Activated T-helper 1 cell treated with anti-CD3 and anti-CD28 coated beads, Interleukin-2, amount 50 U/mL, for 16 hours (primary cell): ENCODE measurements at places on chromosomes 7 and 10.
A peak's percentile ranks its signal among the peaks of the same experiment; 100 is the strongest.

DNA sequence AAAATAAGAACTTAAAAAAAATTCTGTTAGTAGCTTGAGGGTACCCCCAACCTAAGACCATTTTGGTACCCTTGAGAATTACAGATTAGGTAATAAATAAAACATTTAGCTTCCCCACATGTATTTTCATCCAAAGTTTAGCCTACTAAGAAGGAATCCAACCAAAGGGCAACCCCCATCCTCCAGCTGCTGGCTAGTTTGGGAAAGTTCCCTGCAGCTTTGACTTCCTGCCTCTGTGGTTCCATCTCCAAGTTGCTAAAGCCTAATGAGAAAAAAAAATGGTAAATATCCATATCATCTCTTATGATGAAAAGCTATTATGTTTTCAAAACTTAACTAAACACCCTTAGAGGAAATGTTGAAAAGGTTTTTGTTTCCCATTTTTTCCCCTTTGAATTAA lies 547.2 kb downstream of the ANKRD7 start:
- DNase-seq, result no peak

DNA sequence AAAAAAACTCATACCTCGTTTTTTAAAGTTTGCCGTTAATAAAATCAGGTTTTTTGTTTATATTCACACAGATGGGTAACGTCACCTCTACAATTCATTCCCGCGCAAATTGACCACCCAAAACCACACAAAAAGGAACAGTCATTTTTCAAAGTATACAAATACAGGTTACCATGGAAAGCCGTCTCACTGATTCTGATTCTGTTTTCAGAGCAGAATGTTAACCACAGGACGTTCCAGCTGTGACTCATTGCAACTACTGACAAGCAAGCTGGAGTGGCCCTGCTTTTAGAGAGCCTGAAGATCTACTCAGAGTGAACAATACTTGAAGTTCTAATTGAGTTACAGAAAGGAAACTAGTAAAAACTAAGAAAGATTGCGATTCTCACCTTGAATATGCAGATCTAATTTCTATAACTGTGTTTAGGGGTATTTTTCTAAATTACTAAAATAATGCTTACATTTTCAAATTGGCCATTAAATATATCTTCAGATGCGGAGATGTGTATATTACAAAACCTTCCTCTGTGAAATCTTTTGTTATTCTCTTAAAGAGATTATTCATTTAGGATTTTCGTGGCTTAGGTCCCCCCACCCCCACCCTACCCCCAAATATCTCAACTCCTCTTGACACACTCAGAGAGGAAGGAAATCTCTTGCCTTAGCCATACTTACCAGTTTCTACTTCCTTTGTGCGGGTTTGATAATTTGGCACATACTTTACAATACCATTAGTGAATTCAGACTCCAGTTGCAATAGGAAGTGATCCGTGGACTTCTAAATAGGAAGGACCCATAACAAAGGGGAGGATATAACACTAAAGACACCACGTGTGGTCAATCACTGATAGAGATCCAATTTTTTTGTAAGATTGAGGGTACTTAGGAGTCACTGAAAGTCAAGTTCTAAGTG lies 106.0 kb downstream of the CUBN start:
- DNase-seq, result peak; percentile 13

- DNase-seq, result no peak
Measured at GRCh38 chr7:110179037-110179436, 911.9 kb upstream of the LRRN3 start.

- no peak for DNase-seq
Measured at GRCh38 chr7:20454202-20454601, 123.5 kb downstream of the ITGB8 start.

DNA sequence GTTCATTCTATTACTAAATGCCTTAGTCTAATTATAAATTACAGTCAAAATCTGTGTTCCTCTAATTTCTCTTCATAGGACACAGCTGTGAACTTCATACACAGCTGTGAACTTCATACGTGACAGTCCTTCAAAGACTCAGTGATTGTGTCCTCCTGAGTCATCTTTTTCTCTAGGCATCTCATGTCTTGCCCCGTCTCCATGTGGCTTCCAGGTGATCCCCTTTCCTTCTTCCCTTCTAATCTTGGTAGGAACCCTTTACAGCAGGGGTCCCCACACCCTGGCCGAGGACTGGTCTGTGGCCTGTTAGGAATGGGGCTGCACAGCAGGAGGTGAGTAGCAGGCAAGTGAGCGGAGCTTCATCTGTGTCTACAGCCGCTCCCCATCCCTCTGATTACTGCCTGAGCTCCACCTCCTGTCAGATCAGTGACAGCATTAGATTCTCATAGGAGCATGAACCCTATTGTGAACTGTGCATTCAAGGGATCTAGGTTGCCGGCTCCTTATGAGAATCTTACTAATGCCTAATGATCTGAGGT lies 14.0 kb upstream of the EIF5AL1 start:
- DNase-seq, result no peak

DNA sequence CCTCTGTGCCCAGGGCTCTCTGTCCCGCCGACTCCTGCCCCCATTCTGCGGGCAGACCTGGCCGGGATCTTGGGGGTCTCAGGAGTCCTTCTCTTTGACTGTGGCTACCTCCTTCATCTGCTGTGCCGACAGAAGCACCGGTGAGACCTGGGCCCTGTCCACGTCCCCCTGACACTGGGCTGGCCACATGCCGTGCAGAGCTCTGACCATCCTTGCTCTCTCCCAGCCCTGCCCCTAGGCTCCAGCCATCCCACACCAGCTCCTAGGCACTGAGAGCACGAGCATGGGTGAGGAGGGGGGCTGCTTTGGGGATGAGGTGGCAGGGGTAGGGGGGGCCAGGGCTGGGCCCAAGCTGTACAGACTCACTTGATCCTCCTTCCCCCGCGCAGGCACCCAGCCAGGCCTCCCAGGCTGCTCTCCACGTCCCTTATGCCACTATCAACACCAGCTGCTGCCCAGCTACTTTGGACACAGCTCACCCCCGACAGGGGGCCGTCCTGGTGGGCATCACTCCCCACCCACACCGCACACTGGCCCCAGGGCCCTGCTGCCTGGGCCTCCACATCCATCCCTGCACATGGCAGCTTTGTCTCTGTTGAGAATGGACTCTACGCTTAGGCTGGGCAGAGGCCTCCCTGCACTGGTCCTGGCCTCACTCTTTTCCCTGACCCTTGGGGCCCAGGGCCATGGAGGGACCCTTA lies 4.8 kb upstream of the PILRB start:
- no peak for DNase-seq

DNA sequence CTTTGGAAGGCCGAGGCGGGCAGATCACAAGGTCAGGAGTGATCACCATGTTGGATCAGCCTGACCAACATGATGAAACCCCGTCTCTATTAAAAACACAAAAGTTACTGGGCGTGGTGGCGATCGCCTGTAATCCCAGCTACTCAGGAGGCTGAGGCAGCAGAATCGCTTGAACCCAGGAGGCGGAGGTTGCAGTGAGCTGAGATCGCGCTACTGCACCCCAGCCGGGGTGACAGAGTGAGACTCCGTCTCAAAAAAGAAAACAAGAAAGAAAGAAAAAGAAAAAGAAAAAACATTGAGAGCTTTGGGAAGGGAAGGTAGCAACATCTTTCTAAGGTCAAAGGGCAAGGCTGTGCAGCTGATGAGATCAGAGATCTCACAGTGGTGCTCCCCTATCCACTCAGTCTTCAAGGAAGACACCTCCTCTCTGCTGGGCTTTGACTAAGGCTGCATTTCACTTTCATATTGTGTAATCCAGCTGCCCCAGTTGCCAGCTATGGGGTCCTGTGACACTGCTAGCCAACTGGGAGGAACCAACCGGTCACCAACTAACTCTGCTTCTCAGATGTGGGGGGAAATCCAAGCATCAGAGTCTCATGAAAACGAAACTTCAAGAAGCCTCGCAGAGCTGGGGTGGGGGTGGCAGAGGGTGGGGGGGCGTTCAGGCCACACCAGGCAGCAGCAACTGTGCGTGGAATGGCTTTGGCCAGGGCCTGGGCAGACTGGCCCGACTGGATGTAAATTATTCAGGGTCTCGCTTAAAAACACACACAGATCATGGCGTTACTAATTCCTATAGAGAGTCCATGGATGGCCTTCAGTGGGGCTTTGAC lies 1.5 kb downstream of the IL15RA start:
- DNase-seq, result peak; percentile 39

DNA sequence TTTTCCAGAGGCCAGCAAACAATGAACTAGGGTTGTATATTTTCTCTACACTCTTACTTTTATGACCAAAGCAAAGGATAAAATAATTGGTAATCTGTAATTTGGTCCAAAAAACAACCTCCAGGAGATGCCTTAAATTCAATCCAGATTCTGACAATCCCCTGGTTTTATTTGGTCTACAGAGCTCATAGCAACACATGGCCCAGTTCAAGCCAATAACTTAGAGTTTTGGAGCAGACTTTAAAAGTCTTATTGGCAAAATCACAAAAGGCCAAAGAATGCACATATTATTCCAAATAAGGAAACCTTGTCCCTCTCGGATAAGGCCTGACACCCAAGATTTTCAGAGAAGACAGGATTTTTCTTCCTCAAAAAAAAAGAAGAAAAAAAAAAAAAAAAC lies 51.9 kb downstream of the SORBS1 start:
- no peak for DNase-seq

DNA sequence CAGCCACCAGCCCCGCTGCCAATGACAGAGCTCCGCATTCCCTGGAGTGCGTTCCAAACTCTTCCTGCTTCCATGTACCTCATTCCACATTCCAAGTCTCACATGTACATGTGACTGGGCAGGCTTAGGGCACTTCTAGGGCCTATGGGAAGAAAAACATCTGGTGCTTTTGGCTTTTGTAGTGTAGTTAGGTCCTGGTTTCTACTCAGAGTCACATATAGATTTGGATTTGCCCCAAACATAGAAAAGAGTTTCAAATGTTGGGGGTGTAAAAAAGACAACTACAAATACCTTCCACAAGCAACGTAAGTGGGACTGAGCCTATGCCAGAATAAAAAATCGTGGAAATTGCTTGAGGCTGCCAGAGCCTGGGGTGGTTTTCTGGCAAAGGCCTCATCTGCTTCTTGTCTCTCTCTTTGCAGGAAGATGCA lies 84.1 kb downstream of the ZNF467 start:
- DNase-seq, result no peak

DNA sequence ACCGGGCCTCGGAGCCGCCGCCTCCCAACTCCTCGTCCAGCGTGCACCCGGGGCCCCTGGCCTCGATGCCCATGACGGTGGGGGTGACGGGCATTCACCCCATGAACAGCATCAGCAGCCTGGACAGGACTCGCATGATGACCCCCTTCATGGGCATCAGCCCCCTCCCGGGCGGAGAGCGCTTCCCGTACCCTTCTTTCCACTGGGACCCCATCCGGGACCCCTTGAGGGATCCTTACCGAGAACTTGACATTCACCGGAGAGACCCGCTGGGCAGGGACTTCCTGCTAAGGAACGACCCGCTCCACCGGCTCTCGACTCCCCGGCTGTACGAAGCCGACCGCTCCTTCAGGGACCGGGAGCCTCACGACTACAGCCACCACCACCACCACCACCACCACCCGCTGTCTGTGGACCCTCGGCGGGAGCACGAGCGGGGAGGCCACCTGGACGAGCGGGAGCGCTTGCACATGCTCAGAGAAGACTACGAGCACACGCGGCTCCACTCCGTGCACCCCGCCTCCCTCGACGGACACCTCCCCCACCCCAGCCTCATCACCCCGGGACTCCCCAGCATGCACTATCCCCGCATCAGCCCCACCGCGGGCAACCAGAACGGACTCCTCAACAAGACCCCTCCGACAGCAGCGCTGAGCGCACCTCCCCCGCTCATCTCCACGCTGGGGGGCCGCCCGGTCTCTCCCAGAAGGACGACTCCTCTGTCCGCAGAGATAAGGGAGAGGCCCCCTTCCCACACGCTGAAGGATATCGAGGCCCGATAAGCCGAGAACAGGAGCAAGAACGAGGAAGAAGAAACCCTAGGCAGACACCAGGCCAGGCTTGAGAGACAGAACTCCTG lies 341.5 kb upstream of the GALNT17 start:
- DNase-seq, result no peak

GRCh38 chr7:120079022-120079421 lies 194.0 kb upstream of the KCND2 start:
- no peak for DNase-seq

DNA sequence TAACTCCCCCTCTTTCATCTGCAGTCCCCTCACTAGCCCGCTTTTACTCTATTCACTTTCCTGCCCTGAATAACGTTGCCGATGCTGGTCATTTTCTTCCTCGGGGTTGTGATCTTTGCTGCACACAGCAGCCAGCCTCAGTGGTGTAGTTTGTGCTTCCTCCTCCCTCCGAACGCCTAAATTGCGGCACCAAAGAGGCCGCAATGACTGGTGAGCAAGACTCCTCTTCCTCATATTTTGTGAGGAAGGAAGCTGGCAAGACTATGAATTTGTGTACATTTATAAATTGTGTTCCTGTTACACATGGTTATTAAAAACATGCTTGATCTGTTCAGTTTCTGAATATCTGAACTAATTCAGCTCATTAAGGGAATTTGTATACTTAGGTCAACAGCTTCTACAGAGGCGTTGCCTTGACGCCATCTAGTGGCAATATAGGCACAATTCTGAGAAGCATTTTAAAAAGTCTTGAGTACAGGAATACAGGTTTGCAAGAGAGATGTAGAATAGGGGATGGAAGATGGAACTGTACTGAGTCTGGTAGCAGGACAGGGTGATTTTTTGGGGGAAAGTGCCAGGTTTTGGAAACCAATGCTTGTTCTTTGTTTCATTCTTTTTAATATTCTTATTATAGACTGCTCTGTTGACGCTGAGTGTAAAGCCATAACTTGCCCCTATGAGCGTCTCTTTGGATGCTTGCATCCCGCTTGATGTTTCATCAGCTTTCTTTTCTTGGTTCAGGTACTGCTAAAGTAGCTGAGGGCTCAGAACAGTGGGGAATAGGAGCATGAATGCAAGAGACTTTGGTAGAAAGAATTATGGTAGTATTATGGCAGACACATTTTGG lies 4.1 kb upstream of the TAS2R5 start:
- DNase-seq, result no peak

GRCh38 chr7:129561677-129562359 lies 49.7 kb upstream of the NRF1 start:
- DNase-seq, result no peak

- DNase-seq, result no peak
Measured at GRCh38 chr10:126846959-126847358, 58.3 kb upstream of the DOCK1 start.

DNA sequence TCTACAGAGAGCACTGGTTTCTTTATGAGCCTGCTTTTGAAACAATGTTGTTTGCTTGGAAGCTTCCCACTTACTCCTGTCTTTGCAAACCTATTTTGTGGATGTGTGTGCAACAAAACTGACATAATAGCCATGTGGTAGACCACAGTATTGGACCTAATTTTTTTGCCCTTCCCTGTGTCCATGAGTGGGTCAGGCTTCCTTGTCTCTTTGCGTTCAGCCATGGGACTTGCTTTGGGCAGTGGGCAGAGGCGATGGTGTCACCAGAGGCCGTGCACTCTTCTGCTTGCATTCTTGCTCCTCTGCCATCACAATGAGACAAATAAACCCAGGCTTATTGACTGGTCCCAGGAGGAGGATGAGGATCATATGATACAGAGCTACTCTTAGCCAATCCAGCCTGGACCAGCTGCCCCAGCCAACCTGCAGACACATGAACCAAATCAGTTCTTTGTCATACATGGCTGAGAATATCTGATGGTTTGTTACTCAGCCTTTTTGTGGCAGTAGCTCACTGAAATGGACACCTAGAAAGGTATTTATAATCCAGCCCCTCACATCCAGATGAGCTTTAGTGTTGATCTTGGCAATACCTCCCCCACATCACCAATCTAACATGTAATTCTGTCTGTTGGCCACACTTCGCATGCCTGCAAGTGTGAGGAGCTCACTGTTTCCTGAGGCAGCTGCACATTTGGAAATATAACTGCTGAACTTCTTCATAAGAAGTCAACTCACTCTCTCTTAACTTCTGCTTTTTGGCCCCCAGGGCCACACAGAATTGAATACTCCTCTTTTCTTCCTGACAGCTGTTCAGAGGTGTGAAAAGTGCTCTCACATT lies 427.8 kb upstream of the ZMIZ1 start:
- DNase-seq, result no peak
